ENCODE measurements at places on chromosomes 6 and 20.

DNA sequence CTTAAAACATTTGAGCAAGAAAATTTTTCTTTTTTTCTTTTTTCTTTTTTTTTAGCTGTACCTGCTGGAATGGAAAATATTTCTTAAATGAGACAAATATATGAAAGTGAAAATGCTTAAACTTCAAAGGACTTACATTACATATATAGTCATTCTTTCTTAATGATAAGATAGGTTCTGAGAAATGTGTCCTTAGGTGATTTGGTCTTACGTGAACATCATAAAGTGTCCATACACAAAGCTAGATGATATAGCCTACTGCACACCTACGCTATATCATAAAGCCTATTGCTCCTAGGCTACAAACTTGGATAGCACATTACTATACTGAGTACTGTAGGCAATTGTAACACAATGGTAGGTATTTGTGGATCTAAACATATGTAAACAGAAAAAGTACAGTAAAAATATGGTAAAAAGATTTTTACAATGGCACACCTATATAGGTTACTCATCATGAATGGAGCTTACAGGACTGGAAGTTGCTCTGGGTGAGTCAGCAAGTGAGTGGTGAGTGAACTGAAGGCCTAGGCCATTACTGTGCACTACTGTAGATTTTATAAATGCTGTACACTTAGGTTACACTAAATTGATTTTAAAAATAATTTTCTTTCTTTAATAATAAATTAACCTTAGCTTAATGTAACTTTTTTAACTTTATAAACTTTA is 54.6 kb downstream of the RPP21 start:
- DNase-seq = no peak

- no peak for DNase-seq
Measured at GRCh38 chr20:13174402-13174801, 46.7 kb upstream of the ISM1 start.

- DNase-seq = no peak
Measured at GRCh38 chr6:37125774-37126492, 44.0 kb upstream of the PIM1 start.

GRCh38 chr6:38720295-38720694 is 5.2 kb downstream of the DNAH8 start:
- DNase-seq = no peak

- DNase-seq = peak; percentile 58
Measured at GRCh38 chr6:135535989-135536414, 38.5 kb upstream of the AHI1 start.

- DNase-seq = peak; percentile 56
Measured at GRCh38 chr6:134882426-134883038, 67.4 kb downstream of the ALDH8A1 start.

DNA sequence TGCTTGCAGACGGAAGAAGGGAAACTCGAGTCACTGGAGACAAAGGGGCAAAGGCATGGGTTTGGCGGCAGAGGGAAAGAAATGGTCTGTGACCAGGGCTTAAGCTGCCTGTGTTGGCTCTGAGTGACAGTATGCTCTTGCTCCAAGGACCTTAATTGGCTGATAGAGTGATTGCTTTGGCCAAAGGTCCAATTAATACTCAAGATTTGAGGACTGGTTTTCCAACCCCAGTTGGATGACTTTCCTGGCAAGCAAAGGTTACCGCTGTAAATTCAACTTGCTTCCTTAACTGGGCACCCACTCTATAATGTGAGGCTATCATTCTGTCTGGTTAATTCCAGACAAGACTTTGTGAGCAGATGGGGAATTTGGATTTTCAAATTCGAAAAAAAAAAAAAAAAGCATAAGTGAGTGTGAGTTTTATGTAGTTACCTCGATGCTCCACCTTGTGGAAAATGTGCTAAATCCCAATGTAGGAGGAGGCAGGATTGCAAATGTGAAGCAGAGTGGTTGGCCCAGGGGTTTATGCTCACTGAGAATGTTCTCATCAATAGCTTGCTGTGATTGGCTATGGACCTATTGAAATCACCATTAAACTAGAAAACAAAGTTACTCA is 150.7 kb upstream of the GMDS start:
- DNase-seq = no peak

DNA sequence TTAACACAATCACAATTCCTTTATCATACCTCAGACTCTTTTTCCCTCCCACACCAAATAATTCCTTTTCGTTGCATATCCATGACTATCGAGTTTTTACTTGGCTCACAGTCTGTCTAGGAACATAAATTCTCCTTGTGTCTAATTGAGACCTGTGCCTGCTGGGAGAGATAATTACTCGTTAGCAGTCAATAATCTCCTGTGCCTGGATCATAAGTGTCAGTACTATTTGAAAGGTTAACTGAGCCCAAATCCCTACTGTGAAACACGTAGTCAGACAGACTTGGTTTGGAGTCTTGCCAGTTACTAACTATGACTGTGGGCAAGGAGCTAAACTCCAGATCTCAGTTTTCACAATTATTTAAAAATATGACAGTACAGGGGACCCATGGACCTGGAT is 5.7 kb upstream of the CTNNBL1 start:
- no peak for DNase-seq

- DNase-seq = peak; percentile 38
Measured at GRCh38 chr6:3175715-3176402, 18.5 kb upstream of the TUBB2A start.

DNA sequence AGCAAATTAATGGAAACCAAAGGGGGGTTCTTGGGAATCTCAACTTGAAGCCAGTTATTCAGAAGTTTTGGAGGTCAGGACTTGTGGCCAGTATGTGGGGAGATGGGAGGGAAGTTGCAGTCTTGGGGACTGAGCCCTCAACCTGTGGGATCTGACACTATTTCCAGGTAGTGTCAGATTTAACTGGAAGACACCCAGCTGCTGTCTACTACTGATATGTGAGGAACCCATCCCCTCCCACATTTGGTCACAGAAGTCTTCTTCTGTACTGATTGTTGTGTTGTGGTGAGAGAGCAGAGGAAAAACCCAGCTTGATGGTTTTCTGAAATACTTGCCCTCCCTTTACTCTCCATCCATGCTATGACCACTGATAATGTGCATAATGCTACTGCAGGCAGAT is 134.0 kb downstream of the QRSL1 start:
- DNase-seq = no peak

GRCh38 chr6:101585501-101585900 is 192.0 kb downstream of the GRIK2 start:
- no peak for DNase-seq

DNA sequence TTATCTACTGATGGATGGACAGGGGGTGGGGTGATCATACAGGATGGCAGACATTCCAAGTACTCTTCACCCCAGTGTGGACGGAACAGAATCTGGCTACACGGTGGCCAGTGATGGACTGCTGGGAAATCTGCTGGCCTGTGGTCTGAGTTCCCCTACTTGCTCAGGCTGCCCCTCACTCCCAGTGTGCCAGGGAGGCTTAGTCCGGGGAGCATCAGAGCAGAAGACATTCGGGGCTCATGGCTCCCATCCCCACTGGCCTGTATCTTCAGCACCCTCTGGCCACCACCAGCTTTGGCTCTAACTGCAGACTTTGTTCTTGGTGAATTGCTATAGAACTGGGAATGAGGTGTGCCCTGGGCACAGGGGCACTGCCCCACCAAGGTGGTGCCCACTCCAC is 15.3 kb downstream of the TLDC2 start:
- no peak for DNase-seq

- no peak for DNase-seq
Measured at GRCh38 chr6:84877515-84878210, 113.3 kb upstream of the TBX18 start.

GRCh38 chr6:45229416-45229815 is 98.7 kb upstream of the RUNX2 start:
- no peak for DNase-seq

DNA sequence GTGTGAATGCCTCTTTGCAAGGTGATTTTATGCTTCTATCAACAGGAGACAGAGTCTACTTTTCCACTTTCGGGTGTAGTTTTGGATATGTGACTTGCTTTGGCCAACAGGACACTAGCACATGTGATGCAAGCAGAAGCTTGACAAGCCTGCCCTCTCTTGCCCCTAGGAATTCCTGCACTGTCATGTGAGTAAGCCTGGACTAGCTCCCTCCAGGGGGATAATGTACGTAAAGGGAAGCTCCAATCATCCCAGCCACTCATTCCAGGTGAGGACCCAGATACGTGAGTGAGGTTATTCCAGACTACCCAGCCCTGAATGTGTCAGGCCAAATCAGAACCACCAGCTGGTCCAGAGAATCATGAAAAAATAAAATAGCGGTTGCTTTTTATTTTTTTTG is 33.3 kb downstream of the BEND3 start:
- DNase-seq = no peak

- DNase-seq = no peak
Measured at GRCh38 chr6:88165844-88166492, at the start of gene CNR1. CNR1 (minus strand) TSS chr6:88166347; CDS start chr6:88145274, 21,073 bp downstream.

GRCh38 chr6:36697481-36697903 is at the start of gene RAB44:
RAB44 (plus strand) TSS chr6:36697826; CDS start chr6:36704236, 6,410 bp downstream.
- DNase-seq = no peak

GRCh38 chr6:52513464-52513863 is 63.4 kb downstream of the TRAM2 start:
- no peak for DNase-seq

- DNase-seq = no peak
Measured at GRCh38 chr6:17525637-17526036, 74.5 kb upstream of the FAM8A1 start.

DNA sequence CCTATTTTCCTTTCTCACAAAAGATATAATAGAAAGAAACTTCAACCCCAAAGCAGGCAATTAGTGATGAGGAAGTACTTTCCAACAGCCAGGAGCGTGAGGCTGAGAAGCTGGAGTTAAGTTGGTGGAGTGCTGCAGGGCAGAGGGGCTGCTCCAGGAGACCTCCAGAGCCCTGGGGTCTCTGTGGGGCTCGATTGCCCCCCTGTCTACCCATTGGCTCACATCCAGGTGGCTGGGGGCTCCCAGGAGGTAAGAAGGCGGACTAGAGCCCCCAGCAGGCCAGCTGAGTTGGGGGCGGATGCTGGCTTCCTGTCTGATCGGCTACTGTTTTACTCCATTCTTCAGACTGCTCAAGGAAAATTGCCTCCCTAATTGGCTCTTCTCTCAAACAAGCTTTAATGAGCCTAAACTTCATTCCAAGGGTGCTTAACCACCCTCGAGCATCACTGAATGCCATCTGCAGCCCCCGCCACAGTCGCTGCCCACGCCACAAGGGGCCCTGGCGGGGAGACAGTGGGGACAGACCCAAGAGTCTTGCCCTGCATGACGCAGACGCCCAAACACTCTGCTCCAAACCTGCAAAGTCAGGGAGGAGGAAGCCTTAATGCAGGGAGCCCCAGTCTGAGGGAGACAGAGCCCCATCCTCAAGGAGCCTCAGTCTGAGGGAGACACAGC is 78.6 kb downstream of the MDGA1 start:
- DNase-seq = no peak

DNA sequence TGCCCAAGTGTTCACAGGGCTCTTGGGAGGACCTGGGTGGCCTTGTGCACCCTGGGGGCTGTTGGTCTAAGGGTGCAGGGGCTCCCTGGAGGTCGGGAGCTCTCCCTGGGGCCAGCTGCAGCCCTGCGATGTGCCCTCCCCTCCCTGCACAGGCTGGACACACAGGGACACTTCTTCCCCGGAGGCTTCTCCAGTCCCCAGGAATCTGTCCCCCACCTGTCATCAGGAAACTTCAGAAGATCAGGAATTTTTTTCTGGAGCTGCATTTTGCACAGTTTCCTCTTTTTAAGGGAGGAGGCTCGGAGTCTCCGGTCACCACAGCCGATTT is 66.9 kb upstream of the BHLHE23 start:
- DNase-seq = no peak

DNA sequence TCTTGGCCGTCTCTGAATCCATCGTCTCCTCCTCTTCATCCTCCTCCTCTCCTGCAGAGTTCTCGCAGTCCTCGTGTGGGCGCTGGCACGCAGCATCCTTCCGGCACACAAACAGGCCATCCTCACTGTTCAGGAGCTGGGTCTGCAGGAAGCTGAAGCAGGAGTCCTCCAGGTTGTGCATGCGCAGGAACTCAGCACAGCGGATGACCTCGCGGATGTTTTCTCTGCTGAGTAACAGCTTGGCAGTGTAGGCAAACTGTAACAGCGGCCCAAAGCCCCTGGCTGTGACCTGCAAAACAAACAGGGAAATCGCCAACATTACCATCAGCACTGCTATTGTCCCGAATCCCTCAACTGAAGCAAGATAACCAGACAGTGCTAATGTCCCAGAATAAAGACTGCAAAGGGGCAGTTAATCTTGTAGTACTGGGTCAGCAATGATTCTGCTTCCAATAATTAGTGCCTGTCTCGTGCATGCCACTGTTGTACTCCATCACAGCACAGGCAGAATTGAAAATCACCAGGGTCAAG is 57.4 kb downstream of the GJA10 start:
- DNase-seq = no peak

DNA sequence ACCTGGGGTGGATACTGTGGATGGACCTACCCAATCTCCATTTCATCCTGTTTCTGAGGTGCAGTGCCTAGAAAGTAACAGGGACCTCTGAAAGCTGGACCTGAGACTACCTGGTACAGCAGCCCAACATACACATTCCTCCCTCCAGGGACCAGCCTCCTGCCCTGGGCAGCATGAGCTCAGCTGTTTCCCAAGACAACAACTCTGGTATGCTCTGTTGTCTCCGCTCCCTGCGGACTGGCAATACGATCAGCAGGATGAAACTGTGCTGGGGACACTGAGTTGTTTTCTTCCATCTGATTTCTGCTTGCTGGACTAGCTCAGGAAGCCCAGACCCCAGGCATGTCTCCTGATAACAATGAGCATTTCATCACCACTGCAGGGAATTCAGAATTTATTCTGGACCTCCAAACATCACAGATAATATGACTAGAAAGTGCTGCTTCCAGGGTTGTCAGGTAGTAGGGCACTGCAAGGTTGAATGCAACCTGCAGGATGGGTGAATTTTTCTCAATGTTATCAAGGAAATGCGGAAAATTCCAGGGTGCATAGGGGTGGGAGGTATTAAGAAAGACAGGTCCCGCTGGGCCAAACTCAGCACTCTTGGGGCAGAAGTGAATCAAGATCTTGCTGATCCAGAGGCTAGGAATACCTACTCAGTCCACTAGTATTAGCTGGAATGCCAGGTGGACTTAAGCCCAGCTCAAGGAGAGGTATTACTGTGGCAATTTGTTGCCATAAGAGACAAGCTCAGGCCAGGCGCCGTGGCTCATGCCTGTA is 38.9 kb upstream of the SLC4A11 start:
- DNase-seq = no peak

GRCh38 chr6:163956571-163957407 is 542.3 kb downstream of the QKI start:
- DNase-seq = peak; percentile 43

- no peak for DNase-seq
Measured at GRCh38 chr20:43941476-43942200, 27.0 kb downstream of the TOX2 start.

GRCh38 chr20:19926591-19926990 is 90.6 kb upstream of the NAA20 start:
- no peak for DNase-seq

- DNase-seq = no peak
Measured at GRCh38 chr6:116015983-116016382, 44.7 kb downstream of the FRK start.

GRCh38 chr20:45948261-45948733 is 13.8 kb downstream of the PCIF1 start:
- DNase-seq = no peak

- DNase-seq = no peak
Measured at GRCh38 chr20:43477193-43477592, 19.5 kb downstream of the SRSF6 start.
